ENCODE measurements at places on chromosomes 13 and 19.

DNA sequence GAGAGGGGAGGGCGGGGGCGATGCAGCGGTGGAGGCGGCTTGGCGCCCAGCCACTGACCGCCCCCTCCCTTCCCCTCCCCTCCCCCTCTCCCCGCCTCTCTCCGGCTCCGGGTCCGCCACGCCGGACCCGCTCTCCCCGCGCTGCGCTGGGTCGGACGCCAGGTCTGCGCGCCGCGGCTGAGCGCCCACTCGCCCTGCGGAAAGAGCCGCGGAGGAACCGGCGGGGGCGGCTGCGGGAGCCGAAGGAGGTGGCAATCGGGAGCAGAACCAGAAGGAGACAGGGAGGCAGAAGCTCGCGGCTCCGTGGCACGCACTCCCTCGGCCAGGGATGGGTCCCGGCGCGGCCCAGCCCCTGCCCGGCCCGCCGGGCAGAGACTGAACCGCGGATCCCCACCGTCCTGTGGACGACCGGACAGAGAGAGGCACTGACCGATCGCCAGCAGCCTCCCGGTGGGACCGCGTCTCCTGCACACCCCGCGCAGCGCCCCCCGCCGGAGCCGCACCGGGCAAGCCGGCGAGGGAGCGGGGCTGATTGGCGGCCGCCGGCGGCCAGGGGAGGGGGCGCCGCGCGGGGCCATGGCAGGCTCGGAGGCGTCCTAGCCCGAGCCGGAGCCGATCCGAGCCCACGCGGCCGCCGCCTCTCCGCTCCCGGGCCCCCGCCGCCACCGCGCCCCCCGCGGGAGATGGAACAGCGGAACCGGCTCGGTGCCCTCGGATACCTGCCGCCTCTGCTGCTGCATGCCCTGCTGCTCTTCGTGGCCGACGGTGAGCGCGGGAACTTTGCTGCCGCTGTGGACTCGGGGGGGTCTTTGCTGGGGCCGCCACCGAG, at the start of gene VSTM2B:
TSS of gene VSTM2B (plus strand) at position 94 of the 829 bp plus-strand sequence. CDS start at position 684, 590 bp downstream.
- no peak for DNase-seq

DNA sequence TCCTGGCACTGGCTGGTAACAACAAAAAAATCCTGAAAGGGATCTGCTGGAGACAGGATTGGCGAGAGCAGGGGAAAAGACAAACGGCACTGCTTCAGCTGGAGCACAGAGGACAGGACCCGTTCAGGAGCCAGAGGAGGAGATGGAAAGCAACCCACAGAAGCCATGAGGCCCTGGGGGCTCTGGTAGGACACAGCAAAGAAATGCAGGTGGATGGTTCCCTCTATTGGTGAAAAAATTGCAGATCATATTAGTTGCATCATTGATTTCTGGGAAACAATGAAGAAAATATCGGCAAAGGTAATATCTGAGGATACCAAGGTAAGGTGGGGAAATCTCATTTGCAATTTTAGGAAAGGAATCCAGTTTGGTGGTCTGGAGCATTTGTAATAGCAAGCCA, 25.7 kb upstream of the TPP2 start:
- no peak for DNase-seq

GRCh38 chr13:38395497-38395788, 45.8 kb downstream of the UFM1 start:
- no peak for DNase-seq

GRCh38 chr19:23792784-23793183, 34.1 kb upstream of the ZNF681 start:
- no peak for DNase-seq

GRCh38 chr13:44340508-44340907, 33.1 kb upstream of the SERP2 start:
- no peak for DNase-seq

DNA sequence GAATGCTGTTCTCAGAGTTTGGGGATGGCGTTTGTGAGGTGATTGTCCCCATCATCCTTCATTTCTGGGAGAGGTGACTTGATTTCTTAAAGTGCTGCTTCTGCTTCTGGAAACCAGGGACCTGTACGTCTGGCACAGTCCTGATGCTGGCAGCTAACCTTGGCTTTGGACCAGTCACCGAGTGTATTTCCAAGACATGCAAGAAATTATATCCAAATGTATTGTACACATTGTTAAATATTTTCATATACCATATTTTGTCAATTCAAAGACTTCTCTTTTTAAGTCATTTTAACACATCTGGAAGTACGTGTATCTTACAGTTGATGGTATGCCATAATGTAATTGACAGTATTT, 97.4 kb downstream of the ARHGEF7 start:
- DNase-seq: no peak

GRCh38 chr13:25732111-25732865, 319.5 kb downstream of the SHISA2 start:
- no peak for DNase-seq

- DNase-seq: no peak
Measured at GRCh38 chr13:28297341-28297740, 159.0 kb downstream of the PAN3 start.

DNA sequence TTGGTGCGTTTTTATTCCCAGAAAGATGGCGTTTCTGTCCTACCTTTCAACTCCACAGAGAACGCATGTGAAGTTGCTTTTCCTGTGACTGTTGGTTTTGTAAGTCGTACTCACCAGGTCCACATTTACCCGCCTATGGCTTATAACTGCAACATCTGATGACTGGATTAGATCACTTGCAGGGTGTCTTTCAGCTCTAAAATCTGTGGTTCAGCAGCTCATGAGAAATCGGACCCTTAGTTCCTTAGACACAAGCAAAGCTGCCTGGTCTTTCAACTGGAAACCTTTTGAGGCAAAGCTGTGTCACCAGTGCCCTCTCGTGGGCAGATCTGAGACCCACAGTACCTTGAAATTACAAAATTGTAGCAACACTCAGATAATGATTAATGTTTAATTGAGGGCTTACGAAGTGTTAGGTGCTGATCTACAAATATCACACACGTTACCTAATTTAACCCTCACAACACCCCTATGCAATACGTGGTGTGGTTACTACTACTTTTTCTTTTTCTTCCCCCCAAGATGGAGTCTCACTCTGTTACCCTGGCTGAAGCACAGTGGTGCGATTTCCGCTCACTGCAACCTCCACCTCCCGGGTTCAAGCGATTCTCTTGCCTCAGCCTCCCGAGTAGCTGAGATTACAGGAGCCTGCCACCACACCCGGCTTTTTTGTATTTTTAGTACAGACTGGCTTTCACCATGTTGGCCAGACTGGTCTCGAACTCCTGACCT, 65.4 kb downstream of the RUBCNL start:
- peak; percentile 18 for DNase-seq

- no peak for DNase-seq
Measured at GRCh38 chr13:110581506-110582185, 20.1 kb upstream of the RAB20 start.

DNA sequence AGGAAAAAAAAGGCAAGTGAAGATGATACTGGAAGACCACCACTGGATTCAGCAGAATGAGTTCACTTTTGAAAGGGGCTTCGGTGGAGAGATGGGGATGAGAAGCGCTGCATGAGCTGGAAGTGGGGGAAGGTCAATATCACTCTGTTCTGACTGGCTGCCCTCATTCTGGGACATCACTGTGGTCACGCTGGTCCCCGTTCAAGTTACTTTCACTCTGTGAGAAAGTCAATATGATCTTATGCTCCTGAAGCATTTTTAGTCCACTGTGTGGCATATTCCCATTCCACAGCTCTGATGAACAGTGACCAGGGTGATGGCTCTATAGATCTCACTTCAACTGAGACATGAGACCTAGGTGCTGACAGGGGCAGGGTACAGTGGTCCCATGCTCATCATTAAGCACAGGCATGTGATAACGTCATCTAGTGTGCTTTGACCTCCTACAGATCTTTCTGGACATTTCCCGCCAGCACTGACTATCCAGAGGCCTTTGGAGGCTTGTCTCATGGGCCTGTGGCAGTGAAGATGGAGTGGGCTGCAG, 40.2 kb upstream of the GPR183 start:
- DNase-seq: no peak

DNA sequence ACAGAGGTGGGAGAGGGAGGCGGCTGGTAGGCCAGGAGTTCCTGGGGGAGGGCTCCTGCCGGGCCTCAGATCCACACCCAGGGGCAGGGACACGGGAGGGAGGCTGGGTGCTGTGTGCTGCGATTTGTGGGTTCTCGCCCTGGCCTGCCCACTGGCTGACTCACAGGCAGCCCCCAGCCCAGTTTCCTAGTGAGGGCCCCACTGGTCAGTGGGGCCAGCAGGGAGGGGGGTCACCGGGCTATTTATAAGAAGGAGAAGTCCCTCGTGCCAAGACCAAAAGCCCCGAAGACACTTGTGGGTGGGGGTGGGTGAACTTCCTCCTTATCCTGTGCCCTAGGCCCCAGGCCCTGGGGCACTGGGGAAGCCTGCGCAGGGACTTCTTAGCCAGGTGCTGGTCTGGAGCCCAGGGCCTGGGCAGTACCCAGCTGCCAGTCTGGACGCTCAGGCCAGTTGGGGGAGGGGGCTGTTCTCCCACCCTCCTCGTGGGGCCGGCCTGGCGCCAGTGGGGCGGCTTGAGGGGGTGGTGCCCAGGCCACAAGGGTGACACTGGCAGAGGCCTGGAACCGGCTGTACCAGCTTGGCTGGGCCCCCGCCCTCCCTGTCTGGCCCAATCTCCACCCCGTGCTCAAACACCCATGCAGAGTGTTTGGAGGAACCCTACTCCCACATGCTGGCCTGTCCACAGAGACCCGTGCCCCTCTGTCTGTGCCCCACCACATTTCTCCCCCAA, 5.0 kb upstream of the JUNB start:
- DNase-seq: no peak

- DNase-seq: no peak
Measured at GRCh38 chr13:100381595-100382224, 206.9 kb downstream of the GGACT start.

GRCh38 chr13:77767413-77767812, 69.9 kb downstream of the SLAIN1 start:
- DNase-seq: peak; percentile 4

GRCh38 chr13:95382411-95382810, 81.2 kb upstream of the ABCC4 start:
- DNase-seq: no peak

GRCh38 chr13:108734676-108735075, 105.3 kb downstream of the MYO16 start:
- DNase-seq: no peak

GRCh38 chr13:20049558-20050473, 91.3 kb downstream of the ZMYM2 start:
- DNase-seq: no peak

DNA sequence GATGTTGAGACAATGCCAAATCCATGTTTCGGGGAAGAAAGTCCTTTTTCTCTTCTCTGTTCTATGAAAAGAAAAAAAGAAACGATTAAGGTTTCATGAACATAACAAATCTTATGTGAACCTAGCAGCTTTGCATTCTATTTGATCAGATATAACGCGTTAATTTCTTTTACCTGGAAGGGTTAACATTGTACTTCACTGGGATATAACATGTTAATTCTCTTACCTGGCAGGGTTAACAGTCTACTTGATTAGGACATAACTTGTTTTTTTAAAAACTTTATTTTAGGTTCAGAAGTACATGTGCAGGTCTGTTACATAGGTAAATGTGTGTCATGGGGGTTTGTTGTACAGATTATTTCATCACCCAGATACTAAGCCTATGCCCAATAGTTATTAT, 68.8 kb downstream of the CPAMD8 start:
- no peak for DNase-seq

GRCh38 chr13:51765142-51765515, 38.8 kb downstream of the DHRS12 start:
- no peak for DNase-seq

DNA sequence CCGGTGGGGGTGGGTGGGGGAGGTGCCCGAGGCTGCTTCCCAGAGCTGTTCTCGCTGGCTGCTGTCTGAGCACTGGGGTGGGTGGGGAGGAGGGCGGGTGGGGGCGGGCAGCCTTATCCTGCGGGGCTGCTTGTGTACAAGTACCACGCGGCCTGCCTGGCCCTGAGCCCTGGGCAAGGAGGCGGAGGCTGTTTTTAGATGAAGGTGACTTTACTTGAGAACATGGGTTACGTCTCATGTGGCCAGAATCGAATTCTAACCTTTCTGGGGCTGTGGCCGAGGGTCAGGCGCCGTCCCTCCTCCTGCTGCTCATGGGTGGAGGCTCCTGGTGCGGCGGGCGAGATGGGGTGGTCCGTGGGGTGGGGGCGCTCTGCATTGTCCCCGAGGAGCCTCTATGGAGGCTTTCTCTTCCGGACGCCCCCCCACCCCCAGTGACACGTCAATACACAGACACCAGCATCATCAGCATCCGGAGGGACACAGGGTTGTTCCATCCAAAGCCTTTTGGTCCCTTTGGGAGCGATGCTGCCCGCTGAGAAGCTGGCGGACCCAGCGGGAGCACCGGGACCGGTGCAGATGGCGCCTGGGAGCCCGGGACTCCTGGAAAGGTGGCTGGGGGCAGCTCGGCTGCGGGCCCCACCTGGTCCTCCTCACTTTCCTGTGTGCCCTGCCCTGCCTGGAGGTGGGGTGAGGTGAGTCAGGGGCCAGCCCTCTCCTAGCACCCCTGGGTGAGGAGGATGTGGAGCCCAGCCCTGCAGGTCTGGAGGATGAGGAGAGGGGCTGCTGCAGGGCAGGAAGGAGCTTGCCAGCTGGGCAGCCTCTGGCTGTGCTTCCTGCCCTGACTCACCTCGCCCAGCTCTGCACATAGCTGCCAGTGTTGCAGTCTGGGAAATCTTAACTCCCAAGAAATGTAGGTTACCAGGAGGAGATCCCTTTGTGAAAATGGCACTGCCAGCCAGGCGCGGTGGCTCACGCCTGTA, 3.4 kb downstream of the BSG start:
- DNase-seq: no peak

- no peak for DNase-seq
Measured at GRCh38 chr19:15340086-15340485, 7.7 kb upstream of the BRD4 start.

DNA sequence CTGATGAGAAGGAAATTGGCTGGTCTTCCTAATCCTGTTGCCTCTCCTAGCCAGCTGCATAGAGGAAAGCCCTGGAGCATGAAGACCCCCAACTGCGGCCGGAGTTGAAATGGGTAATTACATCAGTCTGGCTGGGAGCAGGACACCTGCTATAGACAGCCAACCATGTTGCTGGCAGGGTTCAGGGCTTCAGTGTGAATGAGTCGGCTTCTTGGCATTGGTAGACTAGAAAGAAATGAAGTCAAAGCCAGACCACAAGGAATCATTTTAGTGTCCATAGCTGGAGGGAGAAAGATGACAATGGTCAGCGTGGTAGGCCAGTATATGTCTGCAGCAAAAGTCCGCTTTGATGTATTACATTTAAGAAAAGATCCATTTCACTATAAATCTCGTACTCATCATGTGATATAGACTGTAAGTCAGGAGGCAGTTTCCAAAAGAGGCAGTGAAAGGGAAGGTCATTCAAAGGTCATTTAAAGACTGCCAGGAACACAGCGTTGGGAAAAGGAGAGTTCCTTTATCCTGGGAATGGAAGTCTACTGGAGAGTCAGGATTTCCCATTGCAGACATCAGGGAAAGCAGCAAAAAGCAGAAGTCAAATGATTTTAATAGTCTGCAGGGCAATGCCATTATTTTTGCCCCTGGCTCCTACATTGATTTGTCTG, 262.7 kb downstream of the DNAJC15 start:
- no peak for DNase-seq

- DNase-seq: no peak
Measured at GRCh38 chr19:31015778-31016177, 333.5 kb downstream of the TSHZ3 start.
